ENCODE measurements at places on chromosomes 4 and X. TPM values are rescaled to one million over a fixed set of nuclear protein-coding genes. Genes with fewer than 3 reads are reported as not detected.

GRCh38 chr4:121950680-121951520 is 960 bp downstream of the TRPC3 start:
- H3K36me3 ChIP-seq, result no peaks in the 10 kb centered on the region
- H3K27me3 ChIP-seq, result no peaks in the 10 kb centered on the region
- peak overlapping the region; percentile 35 for H3K27ac ChIP-seq
- peak overlapping the region; percentile 50 for H3K4me3 ChIP-seq
- H3K4me1 ChIP-seq, result peaks cover 1% of the 10 kb centered on the region
- DNase-seq, result peak; percentile 47

DNA sequence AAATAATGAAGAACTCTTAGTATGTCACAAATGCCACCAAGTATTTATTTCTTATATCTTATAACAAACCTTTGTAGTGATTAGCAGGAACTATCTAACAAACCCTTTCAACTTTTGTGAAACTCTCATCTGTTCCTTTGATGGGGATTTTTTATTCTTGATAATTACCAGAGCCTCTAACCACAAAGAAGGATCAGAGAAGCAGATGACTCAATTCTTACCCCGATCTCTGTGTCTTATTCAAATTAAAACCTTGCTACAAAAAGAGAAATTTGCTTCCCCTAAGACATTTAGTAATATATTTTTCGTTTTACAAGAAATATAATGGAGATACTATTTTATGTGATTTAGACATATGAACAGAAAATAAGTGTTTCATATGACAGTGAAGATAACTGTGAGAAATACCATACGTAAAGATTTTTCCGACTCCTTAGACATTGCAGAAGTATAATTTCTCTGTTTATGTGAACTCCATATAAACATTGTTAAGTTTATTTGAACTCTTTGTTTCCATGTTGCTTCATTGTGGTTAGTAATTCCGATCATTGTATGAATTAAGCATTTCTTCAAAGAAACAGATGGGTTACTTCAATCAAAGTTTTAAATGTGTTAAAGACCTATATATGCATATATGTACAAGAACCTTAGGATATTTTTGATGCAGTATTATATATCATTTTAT is 205.4 kb downstream of the CFAP299 start:
- H3K4me3 ChIP-seq, result no peak overlapping the region
- DNase-seq, result no peak
- no peaks in the 10 kb centered on the region for H3K36me3 ChIP-seq
- no peaks in the 10 kb centered on the region for H3K4me1 ChIP-seq

DNA sequence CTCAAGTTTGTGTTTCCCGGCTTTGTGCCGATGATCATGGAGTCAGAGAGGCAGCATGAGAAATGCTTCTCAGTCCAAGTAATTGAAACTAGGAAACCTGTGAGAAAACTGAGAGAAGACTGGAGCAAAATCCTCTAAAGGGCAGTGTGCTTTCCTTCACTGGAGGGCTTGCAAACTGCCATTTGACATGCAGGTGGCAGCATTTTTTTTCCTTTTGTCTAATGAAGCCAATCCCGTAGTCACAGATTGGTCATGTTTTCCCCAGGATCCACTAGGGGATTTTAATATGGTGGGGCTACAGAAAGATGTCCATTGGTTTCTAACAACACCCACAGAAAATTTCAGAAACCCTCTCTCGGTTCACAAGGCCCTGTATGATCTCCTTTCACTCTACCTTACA is 117.4 kb upstream of the NUDT10 start:
- no peaks in the 10 kb centered on the region for H3K27me3 ChIP-seq
- H3K27ac ChIP-seq, result no peak overlapping the region
- no peaks in the 10 kb centered on the region for H3K36me3 ChIP-seq
- H3K4me1 ChIP-seq, result no peaks in the 10 kb centered on the region
- H3K4me3 ChIP-seq, result no peak overlapping the region
- DNase-seq, result no peak

Gene TRMT44
- total RNA-seq, result 50.8 TPM

Gene CTAG2
- 4.2 TPM for total RNA-seq

Gene ZFYVE28
- 10.0 TPM for total RNA-seq

Gene GABRQ
- total RNA-seq, result 0.05 TPM

- H3K27ac ChIP-seq, result no peak overlapping the region
- no peaks in the 10 kb centered on the region for H3K36me3 ChIP-seq
Observed at GRCh38 chr4:75880278-75880677, 22.0 kb downstream of the PPEF2 start.

DNA sequence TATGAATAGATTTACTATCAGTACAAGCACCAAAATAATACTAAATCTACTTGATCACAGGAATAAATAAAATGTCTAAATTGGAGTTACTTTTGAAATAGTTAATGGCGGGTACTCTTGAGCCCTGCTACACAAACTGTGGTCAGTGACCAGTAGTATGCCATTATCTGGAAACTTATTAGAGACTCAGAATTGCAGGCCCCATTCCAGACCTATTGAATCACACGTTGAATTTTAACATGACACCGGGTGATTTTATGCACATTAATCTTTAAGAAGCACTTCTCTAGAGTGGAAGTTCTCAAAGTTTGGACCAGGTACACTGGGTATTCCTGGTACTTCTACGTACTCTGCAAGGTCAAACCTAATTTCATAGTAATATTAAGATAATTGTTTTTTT is 660.0 kb upstream of the POU3F4 start:
- no peaks in the 10 kb centered on the region for H3K4me1 ChIP-seq
- no peak overlapping the region for H3K27ac ChIP-seq
- H3K36me3 ChIP-seq, result no peaks in the 10 kb centered on the region
- no peak overlapping the region for H3K4me3 ChIP-seq
- H3K27me3 ChIP-seq, result no peaks in the 10 kb centered on the region

Gene PCDH19
- total RNA-seq, result 4.4 TPM

Gene PDLIM3
- total RNA-seq, result 78.7 TPM

DNA sequence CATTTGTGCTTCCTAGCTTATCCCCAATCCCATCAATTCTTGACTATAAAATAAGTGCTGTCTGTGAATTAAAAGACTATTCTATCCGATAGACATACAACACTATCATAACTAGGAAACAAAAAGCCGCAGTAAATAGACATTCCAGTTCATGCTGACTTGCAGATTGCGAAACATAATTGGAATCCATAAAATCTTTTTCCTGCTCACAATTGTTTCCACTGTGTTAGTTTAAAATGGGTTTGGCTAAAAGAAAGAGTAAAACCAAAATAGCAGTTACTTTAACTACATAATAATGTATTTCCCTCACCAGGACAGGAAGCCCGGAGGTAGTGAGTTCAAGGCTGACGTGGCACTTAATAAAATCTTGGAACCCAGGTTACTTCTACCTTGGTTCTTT is 17.2 kb downstream of the SMIM31 start:
- H3K27ac ChIP-seq, result no peak overlapping the region
- no peak for DNase-seq
- H3K36me3 ChIP-seq, result no peaks in the 10 kb centered on the region
- no peak overlapping the region for H3K4me3 ChIP-seq
- no peaks in the 10 kb centered on the region for H3K27me3 ChIP-seq

Gene CNKSR2
- 0.90 TPM for total RNA-seq

Gene BEX2
- 55.1 TPM for total RNA-seq

DNA sequence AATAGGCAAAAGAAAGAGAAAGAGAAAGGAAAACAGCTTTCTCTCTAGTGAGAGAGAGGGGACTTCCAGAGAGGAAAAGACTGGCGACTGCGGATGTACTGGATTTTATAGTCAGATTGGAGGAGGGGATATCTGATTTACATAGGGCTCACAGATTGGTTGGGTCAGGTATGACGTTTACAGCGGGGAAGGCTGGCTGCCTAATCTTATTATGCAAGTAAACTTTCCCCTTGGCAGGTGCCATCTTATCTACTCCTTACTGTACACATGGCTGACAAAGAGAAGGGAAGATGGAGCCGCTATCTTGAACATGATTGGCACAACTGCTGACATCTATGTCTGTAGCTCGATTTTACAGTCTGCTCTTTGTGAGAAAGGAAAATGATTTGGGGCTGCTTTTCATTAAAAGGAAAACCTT is 25.4 kb downstream of the RBPJ start:
- H3K4me1 ChIP-seq, result peaks cover 11% of the 10 kb centered on the region
- no peak for DNase-seq
- H3K27ac ChIP-seq, result no peak overlapping the region
- H3K27me3 ChIP-seq, result no peaks in the 10 kb centered on the region
- H3K4me3 ChIP-seq, result no peak overlapping the region

GRCh38 chr4:169226565-169226964 is 44.2 kb downstream of the SH3RF1 start:
- no peak overlapping the region for H3K4me3 ChIP-seq
- no peaks in the 10 kb centered on the region for H3K36me3 ChIP-seq
- no peak overlapping the region for H3K27ac ChIP-seq
- DNase-seq, result no peak
- peaks cover 3% of the 10 kb centered on the region for H3K4me1 ChIP-seq

DNA sequence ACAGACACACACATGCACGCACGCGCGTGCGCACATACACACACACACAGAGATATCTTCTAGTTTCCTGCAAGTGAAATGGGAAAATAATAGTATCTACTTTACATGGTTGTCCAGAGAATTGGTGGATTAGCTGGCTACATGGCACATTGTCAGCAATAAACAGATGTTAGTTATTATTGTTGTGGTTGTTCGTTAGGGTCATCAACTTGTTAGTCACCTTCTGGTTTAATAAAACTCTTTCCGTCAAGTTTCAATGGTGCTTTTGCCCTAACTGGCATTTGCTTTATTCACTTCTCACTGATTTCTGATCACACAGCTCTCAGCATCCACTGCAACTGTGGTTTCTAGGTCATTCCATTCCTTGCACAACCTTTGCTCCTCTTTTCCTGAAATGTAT is 25.4 kb upstream of the RASL11B start:
- no peak overlapping the region for H3K4me3 ChIP-seq
- H3K27ac ChIP-seq, result no peak overlapping the region
- H3K27me3 ChIP-seq, result no peaks in the 10 kb centered on the region
- no peaks in the 10 kb centered on the region for H3K36me3 ChIP-seq

All from ovary (tissue), 10 donors.